SW480 (cell line): ENCODE measurements at places on chromosomes 6 and 20.
A peak's percentile ranks its signal among the peaks of the same experiment; 100 is the strongest.

DNA sequence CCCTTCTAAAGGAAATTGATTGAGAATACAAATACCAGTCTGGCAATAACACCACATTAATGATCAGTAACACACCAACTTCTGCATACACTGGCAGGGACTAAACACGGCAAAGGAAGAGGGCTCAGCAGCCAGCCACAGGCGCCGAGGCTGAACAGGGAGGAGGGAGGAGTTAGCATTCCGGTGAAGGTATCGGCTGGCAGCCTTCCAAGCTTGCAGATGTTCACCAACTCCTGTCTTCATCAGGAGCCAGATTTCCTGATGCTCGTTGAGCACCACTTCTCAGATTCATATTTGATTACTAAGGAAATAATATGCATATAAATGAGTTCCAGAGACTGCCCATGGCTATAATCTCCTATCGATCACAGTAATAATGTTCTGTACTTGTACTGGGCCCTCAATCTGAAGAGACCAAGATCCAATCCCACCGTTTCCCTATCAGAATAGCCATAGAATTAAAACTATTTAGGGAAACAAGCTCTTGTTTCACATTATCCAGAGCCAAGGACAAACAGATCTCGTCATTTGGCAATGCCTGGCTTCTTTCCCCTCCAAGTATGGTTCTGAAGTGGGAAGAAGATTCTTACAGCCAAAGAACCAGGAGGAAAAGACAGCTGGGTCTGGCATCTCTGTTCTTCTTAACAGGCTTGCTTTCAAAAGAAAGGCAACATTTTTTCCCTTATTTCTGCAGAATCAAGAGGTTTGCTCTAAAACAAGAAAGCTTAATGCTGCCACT, 42.2 kb downstream of the GFOD1 start:
- DNase-seq = peak; percentile 60

DNA sequence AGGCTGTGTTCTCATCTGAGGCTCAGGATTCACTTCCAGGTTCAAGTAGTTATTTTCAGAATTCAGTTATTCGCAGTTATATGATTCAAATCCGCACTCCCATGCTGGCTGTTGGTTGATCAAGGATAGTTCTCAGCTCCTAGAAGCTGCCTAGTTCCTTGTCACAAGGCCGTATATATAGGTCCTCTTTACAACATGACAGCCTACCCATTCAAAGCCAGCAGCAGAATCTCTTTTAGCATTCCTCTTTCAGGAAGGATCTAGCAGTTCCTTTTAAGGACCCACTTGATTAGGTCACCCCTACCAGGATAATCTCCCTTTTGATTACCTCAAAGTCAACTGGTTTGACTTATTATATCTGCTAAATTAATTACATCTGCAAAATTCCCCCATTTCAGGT, 23.8 kb upstream of the LAMP5 start:
- DNase-seq = no peak

DNA sequence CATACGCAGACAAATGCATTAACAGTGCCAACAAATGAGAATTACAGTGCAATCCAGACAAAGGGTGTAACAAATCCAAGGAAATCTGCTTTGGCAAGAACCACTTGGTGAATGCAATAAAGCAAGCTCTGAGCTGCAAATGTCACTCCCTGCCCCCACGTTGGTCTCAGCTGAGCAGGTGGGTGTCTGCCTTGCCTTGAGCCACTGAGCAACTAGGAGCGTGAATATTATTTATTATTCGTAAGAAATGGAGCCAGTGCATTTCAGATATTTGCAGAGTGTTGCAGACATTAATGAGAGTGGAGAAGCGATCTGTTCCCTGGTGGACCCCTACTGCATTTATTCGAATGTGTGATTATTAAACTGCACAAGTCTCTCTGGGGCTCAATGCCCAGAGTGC, 36.6 kb upstream of the F13A1 start:
- DNase-seq = no peak

- no peak for DNase-seq
Observed at GRCh38 chr6:109325400-109325801, 56.9 kb downstream of the CD164 start.

- no peak for DNase-seq
Observed at GRCh38 chr20:2380601-2381000, at the start of gene TGM6. Gene TGM6 (plus strand): TSS chr20:2380901. CDS start chr20:2380969, 68 bp downstream.

GRCh38 chr6:129908858-129909257, 47.7 kb upstream of the TMEM244 start:
- DNase-seq = no peak

DNA sequence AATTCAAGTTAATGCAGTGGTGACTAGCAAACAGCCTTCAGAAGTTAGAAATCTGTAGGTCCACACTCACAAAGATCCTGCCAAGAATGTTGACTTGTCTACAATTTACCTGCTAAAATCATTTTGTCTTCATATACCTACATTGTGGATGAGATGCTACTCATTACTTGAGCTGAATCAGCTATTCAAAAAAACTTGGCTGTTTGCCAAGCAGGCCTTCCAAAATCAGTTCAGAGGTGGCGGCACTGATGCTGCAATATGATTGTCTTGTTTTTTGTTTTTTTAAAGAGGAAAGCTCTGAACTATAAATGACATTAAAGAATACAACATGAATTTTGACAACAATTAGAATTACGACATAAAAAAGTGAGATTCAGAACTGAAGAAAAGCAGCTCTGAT, 354.7 kb upstream of the KHDRBS2 start:
- no peak for DNase-seq

GRCh38 chr6:6565488-6565887, 23.0 kb upstream of the LY86 start:
- DNase-seq = no peak

DNA sequence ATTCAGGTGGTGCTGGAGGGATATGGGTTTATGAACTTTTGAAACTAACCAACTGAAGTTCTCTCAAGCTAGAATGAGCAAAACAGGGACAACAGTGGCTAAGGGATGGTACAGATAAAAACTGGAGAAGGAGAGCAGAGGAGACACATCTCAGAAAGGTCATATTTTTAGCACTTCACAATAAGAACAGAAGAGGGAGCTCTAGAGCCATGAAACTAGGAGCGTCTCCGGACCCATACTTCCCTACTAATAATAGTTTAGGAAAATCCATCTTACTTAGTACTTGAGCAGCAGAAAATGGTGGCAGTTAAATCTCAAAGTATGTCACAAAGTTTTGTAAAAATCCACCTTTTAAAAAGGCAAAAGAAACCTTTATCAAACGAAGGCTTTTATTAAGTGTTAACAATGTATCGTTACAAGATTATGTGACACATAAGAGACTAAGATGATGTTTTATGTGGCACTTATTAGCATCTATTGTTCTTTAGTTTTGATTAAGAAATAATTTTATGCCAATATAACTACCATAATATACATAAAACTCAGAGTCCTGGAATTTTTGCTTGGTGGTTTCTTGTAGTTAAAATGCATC, 278.6 kb downstream of the TBC1D32 start:
- DNase-seq = peak; percentile 47

- no peak for DNase-seq
Observed at GRCh38 chr6:15950962-15951569, 177.8 kb upstream of the MYLIP start.

GRCh38 chr6:56899311-56899710, 55.6 kb upstream of the BEND6 start:
- DNase-seq = no peak

DNA sequence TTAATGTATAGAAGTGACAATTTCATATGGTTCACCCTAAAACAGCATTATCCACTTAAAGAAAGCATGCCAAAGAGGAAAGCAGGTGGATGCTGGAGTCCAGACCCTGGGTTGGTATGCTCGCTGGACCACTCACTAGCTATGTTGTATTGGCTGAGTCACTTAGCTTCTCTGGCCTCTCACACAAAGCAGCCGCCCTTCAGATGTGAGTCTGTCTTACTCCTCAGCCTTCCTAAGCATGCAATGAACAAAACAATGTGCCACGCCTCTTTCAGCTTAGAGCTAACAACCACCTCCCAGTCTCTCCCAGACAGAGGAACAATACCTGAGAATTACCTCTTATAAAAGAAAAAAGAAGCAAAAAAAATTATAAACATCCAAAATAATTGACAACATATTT, 29.4 kb downstream of the SIM1 start:
- peak; percentile 17 for DNase-seq

DNA sequence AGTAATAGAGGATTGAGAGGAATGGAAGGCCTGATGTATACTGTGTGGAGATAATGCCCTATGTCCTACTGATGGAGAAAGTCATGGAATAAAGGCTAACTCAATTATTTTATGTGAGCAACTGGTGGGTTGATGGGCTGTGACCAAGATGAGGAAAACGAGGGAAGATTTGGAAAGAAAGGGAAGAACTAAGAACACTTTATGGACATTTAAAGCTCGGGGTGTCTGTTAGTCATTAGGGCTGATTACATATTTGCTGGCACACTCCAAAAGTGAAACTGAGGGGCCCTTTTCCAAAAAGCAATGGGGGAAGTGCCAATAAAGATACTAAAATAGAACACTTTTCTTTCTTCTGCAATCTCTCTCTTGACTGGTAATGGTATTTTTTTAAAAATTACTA, 439.5 kb downstream of the PLCB1 start:
- no peak for DNase-seq

GRCh38 chr20:44181611-44182010, 5.4 kb downstream of the JPH2 start:
- DNase-seq = no peak

GRCh38 chr20:11174861-11175260, 501.1 kb upstream of the JAG1 start:
- no peak for DNase-seq

- DNase-seq = no peak
Observed at GRCh38 chr20:5270603-5271002, 46.2 kb downstream of the PROKR2 start.

- DNase-seq = no peak
Observed at GRCh38 chr6:27616328-27617045, 143.6 kb upstream of the ZNF184 start.

GRCh38 chr20:2299301-2299700, 3.5 kb downstream of the TGM3 start:
- no peak for DNase-seq

- no peak for DNase-seq
Observed at GRCh38 chr20:41452226-41452625, 85.6 kb upstream of the EMILIN3 start.

GRCh38 chr6:106398621-106399020, 38.1 kb downstream of the CRYBG1 start:
- DNase-seq = no peak

DNA sequence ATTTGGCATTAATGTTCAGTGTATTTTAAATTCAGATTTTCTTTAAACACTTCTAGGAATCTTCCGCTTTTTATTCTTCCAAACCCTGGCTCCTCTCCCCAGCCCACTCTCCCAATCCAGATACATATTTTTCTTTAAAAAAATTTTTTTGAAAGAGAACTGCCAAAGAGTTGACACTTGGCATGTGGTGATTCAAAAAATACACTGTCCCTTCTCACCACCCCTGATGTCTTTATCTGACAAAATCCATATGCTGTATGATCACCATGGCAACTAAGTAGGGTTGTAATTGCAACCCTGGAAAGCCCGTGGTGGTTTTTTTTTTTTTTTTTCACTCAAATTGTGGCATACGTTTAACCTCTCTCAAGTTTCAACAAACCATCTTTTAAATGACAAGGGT, 355.8 kb upstream of the SASH1 start:
- DNase-seq = no peak

DNA sequence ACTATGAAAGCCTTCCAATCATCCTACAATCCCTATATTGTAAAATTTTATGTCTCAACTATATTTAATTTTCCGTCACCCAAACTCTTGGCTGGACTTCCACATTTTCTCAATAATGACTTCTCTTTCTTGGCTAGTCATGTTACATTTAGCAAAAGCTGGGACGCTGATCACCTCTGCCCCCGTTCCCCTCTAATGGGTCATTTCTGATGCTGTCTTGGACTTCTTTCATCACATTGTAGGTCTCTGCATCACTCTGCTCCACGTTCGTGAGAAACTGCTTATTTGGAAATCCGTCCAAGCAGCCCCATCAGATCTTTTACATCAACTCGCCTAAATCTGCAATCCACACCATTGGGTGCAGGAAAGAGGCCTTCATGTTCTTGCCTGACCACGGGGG, 203.8 kb downstream of the MYLK4 start:
- DNase-seq = no peak

DNA sequence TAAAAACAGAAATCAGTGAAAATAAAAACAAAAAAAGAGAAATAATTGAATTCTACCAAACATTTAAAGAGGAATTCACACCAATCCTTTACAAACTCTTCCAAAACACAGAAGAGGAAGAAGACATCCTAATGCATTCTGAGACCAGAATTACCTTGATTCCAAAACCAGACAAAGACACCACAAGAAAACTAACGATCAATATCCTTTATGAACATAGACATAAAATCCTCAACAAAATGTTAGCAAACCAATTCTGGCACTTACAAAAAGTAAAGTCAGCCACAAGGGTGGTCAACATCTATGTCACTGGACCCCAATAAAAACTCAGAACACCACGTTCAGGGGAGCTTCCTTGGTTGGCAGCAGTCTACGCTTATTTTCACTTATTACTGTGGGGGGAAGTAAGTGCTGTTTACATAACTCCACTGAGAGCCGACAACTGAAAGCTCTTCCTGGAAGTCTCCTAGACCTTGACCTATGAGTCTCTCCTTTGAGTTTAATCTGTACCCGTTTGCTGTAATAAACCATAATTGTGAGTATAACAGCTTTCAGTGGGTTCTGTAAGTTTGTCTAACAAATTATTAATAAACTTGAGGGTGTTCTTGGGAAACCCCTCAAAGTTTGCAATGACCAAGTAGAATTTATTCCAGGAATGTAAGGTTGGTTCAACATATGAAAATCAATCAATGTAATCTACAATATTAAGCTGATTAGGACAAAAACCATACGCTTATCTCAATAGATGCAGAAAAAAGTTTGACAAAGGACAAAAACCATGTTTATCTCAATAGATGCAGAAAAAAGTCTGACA, 24.5 kb downstream of the GZF1 start:
- DNase-seq = no peak

DNA sequence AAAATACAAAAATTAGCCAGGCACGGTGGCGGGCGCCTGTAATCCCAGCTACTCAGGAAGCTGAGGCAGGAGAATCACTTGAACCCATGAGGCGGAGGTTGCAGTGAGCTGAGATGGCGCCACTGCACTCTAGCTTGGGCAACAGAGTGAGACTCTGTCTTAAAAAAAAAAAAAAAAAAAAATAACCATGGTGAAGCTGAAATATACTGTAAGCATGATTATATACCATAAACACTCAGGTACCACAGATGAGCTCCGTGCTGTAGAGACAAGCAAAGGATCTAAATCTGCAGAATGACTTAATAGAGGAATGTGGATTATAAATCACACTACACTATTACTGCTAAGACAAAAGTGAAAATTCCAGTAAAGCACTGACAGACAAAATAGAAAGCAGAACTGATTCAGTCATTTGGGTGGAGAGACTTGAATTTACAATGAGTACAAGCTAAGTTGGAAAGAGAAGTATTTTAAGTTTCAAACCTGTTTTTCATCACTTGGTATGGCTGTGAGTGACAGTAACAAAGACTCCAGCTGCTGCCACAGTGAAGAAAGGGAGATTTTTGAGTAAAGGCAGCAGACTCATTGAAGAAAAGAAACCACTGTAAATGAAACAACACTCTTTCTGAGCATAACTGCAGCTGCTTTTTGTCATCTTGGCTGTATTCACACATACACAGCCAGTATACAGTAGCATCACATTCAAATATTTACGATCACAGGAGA, 322.1 kb downstream of the RNGTT start:
- no peak for DNase-seq

- DNase-seq = no peak
Observed at GRCh38 chr20:46541229-46541935, 9.1 kb downstream of the OCSTAMP start.
